ENCODE measurements at places on chromosomes 5 and 9.

DNA sequence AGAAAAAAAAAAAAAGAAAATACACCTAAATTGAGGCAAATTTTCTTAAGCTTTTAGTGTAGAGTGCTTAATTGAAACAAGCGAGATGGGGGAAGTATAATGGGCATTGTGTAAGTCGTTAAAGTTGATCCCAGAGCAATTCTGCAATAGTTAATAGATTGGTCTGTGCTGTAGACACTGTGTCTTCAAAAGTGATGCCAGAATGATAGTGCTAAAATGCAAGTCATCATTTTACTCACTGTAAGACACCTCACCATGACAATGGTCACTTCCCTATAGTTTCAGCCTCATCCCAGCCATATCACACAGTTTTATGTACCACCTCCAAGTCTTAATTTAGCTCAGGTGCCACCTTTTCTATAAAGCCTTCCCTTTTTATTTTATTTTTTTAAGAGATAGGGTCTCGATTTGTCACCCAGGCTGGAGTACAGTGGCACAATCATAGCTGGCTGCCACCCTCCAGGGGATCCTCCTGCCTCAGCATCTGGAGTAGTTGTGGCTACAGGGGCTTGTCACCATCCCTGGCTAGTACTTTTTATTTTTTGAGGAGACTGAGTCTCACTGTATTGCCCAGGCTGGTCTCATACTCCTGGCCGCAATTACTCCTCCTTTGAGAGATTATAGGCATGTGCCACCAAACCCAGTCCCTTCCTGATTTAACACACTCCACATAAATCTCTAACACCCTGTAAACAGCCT is 6.2 kb downstream of the COX7C start:
- no peak for ATAC-seq

DNA sequence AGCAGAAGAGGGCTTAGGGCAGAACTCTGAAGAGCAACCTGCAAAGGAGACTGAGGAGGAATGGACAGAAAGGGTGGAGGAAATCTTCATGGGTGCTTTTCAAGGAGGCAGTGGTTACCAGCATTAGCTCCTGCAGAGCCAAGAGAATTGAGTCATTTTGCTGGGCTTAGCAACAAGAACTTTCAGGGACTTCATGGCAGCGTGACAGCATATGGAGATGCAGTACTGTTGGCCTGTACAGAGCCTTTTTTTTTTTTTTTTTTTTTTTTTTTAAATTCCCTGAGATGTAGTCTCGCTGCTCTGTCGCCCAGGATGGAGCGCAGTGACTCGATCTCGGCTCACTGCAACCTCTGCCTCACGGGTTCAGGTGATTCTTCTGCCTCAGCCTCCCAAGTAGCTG is 296.0 kb upstream of the DMRT1 start:
- no peak for ATAC-seq

GRCh38 chr9:378263-378662 is 163.6 kb downstream of the DOCK8 start:
- ATAC-seq: no peak

GRCh38 chr9:121718501-121718900 is 67.1 kb downstream of the DAB2IP start:
- ATAC-seq: no peak

DNA sequence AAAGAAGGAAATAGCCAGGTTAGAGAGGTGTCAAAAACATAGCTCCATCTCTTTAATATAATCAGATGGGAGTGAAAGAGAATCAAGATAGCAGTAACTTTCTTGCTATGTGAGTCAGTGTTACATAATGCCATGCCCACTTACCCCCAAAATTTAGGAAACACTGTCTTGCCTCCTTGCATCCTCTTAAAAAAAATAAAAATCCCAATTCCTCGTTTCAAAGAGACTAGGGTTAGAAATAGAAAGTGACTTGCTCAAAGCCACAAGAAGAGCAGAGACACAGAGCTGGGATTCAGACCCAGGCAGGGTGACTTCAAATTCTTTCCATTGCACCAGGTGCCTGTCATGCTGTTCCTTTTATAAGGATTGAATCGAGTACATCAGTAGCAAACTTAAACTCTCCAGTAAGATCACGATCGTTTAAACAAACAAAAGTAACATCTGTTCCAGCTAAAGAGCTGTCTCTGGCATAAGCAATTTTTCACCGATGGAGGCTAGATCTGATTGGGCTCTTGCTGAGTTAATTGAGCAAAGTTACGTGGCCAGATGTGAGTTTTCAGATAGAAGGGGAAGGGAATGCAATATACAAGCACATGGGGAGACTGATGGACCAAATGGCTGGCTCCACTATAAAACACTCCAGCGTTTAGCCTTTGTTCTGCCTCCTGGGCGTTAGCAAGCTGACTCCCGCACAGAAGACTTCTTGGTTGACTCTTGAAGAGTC is 176.9 kb downstream of the PALM2AKAP2 start:
- no peak for ATAC-seq

DNA sequence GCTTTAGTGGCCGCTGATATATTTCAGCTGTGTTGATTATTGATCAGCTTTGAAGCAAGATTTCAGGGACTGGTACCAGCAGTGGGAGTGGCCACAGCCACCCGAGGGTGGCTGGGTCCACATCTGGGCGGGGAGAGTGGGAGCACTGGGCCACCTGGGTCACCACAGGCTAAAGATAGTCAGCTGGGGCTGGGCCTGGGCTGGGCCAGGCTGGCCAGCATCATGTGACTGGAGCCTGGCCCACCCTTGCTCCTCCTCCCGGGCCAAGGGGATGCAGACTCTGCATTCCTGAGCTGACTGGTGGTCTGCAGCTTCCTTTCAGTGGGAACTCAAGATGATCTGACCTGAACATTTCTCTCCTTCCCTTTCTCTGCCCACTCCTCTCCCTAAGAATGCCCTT is 27.1 kb downstream of the LARP1 start:
- ATAC-seq: no peak

- no peak for ATAC-seq
Measured at GRCh38 chr5:82278711-82279370, 687 bp upstream of the RPS23 start.

DNA sequence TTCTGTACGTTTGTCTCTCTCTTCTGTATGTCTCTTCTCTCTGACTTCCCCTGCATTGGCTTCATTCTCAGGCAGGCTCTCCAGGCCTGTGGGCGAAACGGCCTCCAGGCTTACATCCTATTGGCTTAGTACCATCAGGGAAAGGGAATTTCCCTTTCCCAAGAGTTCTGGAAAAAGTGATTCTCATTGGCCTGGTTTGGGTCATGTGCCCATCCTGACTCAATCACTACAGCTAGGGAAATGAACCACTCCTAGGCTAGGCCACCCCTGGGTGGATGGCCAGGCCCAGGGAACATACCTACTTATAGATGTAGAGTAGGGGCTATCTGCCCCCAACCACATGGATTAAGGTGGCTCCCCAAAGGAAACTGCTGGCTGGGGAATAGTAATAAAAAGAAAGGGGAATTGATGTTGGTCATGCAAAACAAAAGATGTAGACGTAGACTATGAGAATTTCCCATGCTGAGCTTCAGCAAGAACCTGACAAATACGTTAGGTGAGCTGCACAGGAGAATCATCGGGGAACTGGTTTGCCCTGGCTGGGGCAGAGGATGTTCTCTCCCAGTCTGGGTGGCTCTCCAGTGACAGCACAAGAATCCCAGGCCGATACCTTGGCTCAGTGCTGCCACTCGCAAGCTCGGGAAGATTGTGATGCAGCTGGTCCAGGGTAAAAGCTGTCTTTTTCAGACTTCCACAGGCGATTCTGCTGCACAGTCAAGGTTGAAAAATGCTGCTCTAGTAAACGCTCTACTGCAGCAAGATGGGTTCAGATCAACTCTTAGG is 3.7 kb upstream of the EGR1 start:
- no peak for ATAC-seq

DNA sequence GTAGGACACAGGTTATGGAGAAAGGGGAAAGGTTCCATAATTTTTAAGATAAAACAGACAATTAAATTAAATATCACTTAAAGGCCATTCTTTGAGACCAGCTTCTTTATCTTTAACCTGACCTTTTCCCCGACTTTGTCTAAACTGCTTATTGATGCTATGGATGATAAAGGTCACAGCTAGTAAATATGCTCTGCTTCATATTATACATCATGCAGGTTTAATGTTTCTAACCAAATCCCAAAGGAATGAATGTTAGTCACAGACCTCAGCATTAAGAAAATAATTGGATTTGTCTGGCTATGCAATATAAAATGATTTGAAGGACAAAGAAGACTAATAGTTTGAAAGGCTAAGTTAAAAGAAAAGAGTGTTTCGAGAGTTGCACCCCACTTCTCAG is 147.6 kb downstream of the ST8SIA4 start:
- no peak for ATAC-seq
